Stimulated activated CD4-positive, alpha-beta T cell treated with anti-CD3 and anti-CD28 coated beads, Interleukin-12 subunit alpha, Interleukin-12 subunit beta, amount 100 ng/mL, for 4 hours (primary cell): ENCODE measurements at places on chromosomes 5 and 9.

- DNase-seq = no peak
Observed at GRCh38 chr5:7018198-7018597, 305.0 kb downstream of the TENT4A start.

DNA sequence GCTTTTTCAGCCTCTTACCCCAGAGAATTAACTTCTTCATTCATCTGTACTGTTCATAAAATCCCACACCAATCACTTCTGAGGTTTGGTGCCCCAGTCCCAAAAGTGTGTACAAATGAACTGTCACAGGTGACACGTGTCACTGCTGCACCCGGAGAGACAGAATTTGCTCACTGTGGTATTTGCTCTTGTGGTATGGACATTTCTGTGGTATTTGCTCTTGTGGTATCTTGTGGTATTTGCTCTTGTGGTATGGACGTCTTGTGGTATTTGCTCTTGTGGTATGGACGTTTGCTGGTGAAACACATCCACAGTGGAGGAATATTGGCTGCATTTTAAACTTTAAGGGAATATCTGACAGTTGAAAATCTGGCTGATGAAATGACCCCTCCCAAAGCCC, 214.9 kb upstream of the DAP start:
- DNase-seq = no peak

DNA sequence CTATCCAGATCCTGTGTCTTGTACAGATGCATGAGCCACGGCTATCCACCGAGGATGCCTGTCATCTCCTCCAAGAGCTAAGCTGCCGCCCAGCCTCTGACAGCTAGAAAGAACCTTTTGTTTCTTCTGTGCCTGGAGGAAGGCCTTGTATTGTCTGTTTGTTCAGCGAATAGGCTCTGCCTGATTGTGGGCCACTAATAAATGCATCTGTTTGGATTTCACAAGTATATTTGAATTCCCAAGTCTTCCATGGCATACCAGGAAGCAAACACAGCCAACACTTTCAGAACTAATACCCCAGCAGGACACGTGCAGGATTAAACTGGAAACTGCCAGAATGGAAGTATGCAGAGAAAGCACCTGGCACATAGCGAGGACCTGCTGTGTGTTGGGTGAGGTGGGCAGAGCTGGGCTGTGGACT, 92.7 kb upstream of the NEURL1B start:
- DNase-seq = no peak

- no peak for DNase-seq
Observed at GRCh38 chr5:144567421-144567780, 396.7 kb downstream of the KCTD16 start.

- no peak for DNase-seq
Observed at GRCh38 chr5:29811914-29812679, 1381.4 kb upstream of the CDH6 start.

GRCh38 chr5:29899583-29899982, 1293.9 kb upstream of the CDH6 start:
- DNase-seq = no peak

DNA sequence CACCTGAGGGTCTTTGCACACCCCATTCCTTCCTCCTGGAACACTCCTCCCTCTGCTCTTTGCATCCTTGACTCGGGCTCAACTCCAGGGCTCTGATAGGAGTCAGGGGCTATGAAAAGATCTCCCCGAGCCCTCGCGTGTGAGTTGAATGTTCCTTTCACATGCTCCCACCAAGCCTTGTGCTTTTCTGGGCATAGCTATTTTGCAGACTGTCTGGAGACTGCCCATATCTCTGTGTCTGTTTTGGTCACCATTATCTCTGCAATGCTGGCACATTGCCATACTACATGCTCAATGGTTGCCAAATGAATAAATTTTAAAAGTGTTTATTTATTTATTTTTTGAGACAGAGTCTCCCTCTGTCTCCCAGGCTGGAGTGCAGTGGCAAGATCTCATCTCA, 56.9 kb upstream of the PLPP1 start:
- DNase-seq = no peak
